ENCODE measurements at places on chromosomes 6 and 20.
A peak's percentile ranks its signal among the peaks of the same experiment; 100 is the strongest.

DNA sequence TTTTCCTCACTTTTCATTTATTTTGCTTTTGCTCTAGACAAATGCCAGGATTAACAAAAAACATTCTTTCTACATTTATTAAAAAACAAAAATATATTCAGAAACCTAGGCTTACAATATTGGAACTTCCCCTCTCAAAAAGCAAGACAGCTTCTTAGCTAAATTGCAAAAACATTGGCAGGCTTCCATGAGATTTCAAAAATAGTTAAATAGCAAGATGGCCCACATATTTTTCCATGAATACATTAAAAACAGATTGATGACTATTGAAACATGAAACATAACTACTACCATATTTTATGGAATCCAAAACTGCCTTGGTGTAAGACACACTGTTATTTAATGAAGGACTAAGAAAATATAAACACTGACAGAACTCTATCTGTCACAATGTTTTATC is 92.0 kb downstream of the LY86 start:
- DNase-seq = no peak

GRCh38 chr20:46030284-46031013 is 1.4 kb downstream of the SLC12A5 start:
- DNase-seq = no peak

- no peak for DNase-seq
These were observed 29.9 kb downstream of the FBXO30 start for GRCh38 chr6:145784683-145785082.

DNA sequence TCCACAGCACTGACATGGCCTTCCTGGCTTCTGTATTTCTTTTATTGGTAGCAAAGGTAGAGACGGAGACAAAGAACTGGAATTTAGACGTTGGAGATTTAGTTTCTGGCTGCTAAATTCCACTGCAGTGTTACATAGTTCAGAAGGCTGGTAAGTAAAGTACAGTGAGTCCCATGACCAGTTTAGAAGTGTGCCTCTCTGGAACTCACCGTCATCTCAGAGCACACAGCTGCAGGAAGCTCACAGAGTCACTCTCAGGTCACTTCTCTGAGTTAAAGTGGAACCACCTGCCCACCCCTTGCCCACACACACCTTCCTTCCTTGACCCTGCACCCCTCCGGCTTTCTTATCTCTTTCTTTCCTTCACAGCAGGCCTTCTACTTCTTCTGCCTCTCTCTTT is 19.6 kb upstream of the BMP6 start:
- no peak for DNase-seq

- DNase-seq = no peak
These were observed 380.7 kb upstream of the CITED2 start for GRCh38 chr6:139754898-139755775.

DNA sequence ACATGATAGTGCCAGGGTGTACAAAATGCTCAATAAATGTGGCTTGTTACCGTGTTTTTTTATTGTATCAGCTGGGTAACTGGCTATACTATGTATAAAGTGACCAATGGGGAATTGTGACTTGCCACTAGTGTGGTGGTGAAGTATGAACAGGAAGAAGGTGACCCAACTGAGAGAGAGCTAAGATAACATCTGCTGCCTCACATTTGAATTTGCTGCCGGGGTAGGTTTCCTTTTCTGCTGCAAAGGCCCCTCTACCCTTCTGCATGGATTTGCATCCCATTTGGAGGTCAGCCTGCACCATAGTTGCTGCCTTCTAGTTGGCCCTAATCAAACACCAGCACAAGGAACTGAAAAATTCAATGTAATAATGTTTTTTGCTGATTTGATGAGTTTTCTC is 24.1 kb downstream of the IL17A start:
- DNase-seq = no peak

- peak; percentile 63 for DNase-seq
These were observed 4.7 kb downstream of the CITED2 start for GRCh38 chr6:139369568-139370282.

DNA sequence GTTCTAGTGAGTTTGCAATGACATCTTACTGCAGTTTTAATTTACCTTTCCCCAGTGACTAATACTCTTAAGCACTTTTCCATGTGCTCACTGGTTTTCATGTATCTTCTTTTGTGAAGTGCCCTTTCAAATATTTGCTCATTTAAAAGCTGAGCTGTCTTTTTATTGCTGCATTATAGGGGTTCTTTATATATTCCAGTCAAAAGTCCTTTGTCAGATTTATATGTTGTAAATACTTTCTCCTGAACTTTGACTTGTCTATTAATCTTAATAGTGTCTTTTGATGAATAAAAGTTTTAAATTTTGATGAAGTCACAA is 50.2 kb upstream of the ELOVL5 start:
- no peak for DNase-seq

DNA sequence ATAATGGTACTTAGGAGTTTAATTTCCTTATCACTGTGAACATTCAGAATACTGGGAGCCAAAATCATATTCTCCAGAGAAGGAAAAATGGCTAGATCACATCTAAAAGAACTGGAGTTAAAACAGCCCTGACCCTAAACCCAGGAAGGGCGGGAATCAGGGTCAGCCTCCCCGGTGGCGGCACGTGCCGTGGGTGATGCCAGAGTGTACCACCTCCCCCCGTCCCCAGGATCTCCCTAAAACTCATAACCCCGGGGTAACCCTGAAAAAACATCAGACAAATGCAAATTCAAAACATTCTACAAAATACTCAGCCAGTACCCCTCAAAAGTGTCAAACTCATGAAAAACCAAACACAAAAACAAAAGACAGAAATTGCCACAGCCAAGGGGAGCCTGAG is 148.3 kb downstream of the DLL1 start:
- no peak for DNase-seq

GRCh38 chr20:45452772-45453691 is 16.5 kb upstream of the WFDC2 start:
- DNase-seq = no peak

DNA sequence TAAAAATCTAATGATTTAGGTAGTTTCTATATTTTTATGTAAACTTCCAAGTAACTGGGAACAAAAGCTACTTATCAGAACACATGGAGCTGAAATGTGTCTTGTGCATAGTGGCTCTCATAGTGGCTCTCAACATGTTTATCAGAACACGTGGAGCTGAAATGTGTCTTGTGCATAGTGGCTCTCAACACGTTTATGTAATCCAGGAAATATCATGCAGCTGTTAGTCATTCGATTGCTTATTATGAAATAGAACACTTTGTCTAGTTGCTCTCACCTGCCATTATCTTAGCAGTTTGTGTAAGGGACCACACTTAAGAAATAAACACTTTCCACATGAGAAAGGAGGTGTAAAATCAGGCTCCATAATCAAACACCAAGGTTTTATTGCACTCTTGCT is 119.2 kb upstream of the ASCC3 start:
- no peak for DNase-seq

GRCh38 chr20:52309181-52309580 is 117.6 kb upstream of the ZFP64 start:
- no peak for DNase-seq

DNA sequence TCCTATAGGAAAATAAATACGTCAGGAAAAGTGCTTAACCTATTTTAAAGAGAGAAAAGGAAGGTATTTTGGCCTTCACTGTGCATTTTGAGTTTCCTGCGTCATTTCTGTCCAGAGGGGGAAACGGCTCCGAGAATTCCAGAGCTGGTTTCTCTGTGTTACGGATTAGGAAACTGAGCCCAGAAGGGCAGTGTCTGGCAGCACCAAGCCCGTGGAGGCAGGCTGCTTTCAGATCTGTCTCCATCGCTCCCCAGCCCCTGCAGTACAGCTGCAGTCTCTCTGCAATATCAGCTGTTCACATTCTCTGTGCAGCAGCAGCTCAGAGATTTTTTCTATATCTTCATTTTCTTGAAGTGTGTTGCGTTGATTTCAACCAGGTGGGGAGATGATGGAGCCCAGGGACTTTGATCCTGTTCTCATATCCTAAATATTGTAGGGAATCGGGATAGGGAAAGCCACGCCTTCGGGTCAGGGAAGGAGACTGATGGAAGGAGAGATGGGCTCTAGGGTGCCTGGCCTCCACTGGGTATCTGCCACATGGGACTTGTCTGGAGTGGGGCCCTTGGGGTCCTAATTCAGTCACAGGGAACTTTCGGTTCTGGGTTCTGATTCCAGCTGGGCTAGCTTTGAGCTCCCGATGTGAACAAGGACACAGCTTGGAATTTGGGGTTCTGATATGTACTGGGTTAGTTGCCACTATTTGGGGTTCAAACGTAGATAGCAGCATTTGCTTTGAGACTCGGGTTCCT is 2.8 kb downstream of the ANKRD60 start:
- no peak for DNase-seq

- DNase-seq = no peak
These were observed 442.6 kb upstream of the MARCKS start for GRCh38 chr6:113414511-113414910.

DNA sequence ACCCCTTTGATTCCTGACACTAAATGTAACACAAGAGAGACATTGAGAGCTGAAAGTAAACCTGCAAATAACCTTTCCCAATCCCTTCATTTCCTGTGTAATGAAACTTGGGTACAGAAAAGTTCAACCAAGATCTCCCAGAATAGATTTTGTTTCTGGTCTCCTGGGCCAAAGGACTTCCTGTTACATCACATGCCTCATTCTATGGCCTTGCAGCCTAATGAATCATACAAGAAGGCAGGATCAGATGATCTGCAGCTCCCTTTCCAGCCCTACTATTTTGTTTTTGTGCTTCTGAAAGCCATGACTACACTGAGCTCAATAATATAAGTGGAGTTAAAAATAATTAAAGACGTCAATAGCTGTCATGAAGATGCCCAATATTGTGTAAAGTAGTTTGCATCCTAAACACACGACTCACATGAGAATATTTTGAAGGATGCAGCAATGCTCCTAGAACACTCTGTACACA is 73.4 kb upstream of the NOX3 start:
- no peak for DNase-seq

DNA sequence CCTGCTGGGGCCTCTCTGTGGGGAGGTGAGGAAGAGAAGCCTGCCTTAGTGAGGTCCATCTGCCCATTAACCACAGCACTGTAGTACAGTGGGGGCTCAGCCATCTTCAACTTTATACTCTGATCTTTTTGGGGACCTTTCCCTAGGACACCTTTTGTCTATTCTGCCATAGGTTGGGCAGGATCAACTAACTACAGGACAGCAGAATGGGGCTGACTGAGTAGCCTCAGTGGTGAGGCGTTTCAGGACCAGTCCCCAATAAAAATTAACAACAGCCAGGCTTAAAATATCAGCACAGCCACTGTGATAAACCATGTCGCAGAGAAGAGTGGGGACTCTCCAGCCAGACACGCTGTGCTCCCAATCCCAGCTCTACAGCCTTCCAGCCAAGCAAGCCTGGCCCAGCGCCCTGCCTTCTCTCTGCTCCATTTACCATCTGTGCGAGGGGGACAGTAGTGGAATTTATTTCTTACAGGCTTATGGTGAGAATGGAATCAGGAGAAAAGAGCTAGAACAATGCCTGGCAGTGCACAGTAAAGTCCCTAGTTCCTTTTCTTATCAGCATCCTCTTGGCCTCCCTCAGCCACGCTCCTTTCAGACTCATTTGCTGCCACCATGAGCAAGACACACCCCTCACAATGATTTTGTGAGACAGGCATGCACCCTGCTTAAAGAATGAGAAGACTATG is 75.5 kb downstream of the SLC22A23 start:
- DNase-seq = no peak

DNA sequence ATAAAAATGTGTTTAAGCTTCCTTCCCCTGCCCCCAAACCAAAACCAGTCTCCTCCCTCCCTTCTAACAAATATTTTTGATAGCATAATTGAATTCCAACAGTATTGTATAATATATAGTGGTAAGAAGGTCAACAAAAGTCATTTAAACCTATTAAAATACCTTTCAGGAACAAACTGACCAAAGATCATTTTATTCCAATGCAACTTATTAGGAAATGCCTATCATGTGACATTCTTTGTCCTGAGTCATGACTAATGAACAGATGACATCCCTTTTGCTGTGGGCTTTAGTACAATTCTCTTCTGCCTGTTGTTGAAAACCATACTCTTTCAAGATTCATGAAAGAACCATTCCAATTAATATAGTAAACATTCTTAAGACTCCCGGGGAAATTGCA is 51.5 kb upstream of the TRAF3IP2 start:
- no peak for DNase-seq

DNA sequence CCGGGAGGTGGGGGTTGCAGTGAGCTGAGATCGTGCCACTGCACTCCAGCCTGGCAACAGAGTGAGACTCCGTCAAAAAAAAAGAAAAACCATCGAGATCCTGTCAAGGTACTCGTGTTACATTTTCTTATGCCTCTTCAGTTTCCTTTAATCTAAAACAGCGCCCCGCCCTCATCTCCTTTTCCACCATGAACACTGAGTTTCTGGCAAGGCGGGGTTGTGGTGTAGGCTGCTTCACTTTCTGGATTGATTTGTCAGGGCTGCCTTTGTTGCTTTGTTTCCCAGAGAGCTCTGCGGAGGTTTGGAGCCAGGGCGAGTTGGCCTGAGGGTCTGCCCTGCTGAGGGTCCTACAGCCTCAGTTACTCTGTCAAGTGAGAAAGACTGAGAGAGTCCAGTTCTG is 8.9 kb downstream of the ITPR3 start:
- DNase-seq = no peak

- no peak for DNase-seq
These were observed 137.6 kb upstream of the RIN2 start for GRCh38 chr20:19620446-19620845.

DNA sequence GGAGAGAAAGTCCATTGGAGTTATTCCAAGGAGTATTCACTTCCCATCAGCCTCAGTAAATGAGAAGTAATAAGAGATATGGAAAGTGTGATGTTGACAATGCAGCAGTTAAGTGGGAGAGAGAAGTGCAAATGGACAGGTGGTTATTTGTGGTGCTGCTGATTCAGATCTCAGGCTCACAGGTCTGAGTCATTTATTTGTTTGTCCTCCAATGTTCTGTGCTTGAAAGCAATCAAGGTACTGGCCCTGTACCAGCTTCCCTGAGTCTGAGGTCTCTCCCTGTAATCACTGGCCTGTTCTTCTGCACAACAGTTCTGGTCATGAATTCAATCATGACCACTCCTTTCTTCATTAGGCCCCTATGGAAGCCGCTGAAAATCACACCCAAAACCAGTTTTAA is 827.7 kb downstream of the MAFB start:
- no peak for DNase-seq

DNA sequence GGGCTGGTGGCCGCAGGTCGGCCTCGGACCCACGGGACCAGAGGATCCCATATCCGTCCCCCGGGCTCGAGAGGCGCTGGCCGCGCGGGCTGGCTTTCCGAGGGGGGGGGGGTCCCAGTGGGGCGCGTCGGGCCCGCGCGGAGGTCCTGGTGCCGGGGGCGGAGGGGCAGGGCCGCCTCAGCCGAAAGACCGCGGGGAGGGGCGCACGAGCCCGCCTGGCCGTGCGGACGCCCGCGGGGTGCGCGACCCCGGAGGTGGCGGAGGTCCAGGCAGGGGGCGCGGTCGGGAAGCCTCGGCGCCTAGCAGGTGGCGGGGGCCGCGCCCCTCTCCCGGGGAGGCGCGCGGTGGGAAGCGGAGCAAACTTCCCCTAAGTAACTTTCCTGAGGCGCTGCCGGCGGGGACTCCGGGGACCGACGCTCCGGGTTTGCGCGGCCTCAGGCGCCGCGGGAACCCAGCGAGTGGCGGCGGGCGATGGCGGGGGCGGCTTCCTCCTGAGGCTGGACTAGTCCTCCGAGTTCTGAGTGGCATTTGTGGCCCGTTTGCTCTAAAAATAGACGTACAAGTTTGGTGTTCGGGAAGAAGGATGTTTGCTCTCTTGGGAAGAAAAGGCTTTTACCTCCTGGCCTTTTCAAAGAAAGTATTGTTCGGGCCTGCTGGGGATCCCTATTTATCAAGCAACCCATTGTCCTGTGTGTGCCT is 26.5 kb upstream of the BTBD3 start:
- no peak for DNase-seq

All from CD4-positive, alpha-beta T cell treated with Interleukin-10 for 1 hour (primary cell).